SK-N-DZ (cell line): ENCODE measurements at places on chromosomes 2 and 18.

DNA sequence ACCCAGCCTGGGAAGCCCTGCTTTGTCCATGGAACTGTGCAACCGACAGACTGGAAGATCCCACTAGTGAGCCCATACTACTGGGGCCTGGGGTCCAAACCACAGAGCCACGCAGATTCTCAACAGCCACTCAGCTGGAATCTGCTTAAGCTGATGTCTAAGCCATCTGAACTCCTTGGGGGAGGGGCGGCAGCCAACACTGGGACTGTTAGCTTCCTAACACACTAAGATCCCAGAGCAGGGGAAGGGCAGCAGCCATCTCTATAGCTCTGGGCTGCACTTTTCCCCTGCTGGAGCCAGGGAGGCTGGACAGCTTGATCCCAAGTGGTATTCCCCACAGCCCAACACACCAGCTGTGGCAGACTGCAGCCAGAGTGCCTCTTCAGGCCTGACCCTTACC, 118.3 kb downstream of the RPRM start:
- no peak for DNase-seq

- no peak for DNase-seq
Observed at GRCh38 chr2:17873021-17873420, 5.4 kb upstream of the KCNS3 start.

GRCh38 chr2:100819370-100820272, at the start of gene NPAS2:
TSS of gene NPAS2 (plus strand) at chr2:100820139. CDS start at chr2:100904755, 84,616 bp downstream.
- DNase-seq: no peak

- no peak for DNase-seq
Observed at GRCh38 chr2:28486526-28486925, 9.3 kb upstream of the PLB1 start.

- no peak for DNase-seq
Observed at GRCh38 chr18:55513161-55513560, 74.8 kb downstream of the TCF4 start.

GRCh38 chr2:201158111-201158929, 24.6 kb upstream of the CASP10 start:
- DNase-seq: peak; percentile 84

- no peak for DNase-seq
Observed at GRCh38 chr18:36382854-36383253, 85.3 kb downstream of the FHOD3 start.

DNA sequence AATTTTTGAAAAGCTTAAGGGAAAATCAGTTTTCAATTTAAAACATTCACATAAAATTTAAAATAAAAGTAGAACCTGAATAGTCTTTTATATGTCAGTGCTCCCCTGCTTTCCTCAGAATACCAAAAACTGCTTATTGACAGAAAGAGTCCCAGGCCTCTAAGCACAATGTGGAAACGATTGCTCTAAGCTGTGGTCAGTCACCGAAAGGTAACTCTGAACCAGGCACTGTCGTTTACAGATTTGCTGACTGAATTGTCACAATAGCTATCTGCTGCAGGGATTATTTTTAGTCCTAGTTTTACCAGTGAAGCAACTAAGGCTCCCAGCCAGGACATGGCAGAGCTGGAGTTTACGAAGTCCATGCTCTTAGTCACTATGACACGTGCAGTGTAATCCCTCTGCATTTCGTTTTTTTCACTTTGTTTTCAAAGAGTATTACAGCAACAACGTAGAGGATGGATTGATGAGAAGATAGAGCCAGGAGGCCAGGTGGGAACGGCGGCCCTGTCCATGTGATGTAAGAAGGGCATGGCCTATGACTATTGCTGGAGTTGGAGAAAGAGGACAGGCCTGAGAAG, 28.1 kb upstream of the TMEM247 start:
- no peak for DNase-seq

DNA sequence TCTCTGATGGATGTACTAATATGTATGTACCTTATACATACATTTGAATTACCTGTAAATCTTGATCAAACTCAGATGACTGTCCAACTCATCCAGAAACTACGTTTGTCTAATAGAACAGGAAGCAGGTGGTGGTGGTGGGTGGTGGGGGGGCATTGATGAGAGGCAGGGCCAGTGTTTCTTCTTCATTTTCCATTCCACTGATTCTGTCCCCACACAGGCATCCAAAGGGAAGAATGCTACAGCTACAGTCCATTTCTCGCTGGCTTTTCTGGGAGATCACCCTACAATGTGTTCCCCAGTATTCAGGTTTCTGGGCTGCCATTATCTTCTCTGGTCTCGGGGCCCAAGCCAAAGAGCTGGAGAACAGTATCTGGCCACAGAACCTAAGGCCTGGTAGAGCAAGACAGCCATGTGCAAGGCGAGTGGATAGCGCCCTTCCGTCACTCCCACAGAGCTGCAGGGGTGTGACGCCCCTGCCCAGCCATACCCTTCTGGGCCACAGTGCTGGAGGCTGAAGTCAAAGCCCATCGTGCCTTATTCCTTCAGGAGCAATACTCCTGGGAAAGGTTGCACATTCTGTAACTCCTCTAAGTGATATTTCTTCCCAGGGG, 54.5 kb downstream of the BCL11A start:
- no peak for DNase-seq

- DNase-seq: no peak
Observed at GRCh38 chr2:12604341-12604740, 112.4 kb upstream of the TRIB2 start.

GRCh38 chr18:43012951-43013350, 102.5 kb downstream of the RIT2 start:
- DNase-seq: no peak

GRCh38 chr2:31236433-31237205, 2.7 kb downstream of the EHD3 start:
- DNase-seq: no peak

DNA sequence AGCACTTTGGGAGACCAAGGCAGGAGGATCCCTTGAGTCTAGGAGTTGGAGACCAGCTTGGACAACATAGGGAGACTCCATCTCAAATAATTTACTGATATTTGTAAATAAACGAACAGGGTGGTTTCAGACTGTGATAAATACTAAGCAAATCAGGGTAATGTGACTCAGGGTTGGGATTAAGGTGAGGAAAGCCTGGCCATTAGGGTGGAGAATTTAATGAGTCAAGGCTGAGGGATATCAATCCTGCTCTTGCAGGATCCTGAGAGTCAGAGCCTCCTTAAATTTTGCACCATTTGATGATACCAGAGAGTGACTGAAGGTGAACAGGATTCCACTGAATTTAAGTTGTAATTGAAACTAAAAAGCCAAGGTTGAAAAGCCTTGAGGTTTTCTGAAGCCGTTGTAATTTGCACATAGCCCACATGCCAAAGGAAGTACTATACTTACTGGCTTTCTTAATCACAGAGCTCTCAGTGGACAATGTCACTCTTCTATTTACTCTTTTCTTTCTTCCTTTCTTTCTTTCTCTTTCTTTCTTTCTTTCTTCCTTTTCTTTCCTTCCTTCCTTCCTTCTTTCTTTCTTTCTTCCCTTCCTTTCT, 28.6 kb upstream of the AP1S3 start:
- no peak for DNase-seq

GRCh38 chr18:41798879-41799278, 156.2 kb upstream of the PIK3C3 start:
- DNase-seq: no peak

GRCh38 chr18:32469190-32469651, 1.5 kb downstream of the GAREM1 start:
- peak; percentile 60 for DNase-seq

GRCh38 chr2:108325756-108326155, 37.1 kb downstream of the SULT1C2 start:
- DNase-seq: no peak

- DNase-seq: peak; percentile 52
Observed at GRCh38 chr2:29597035-29597434, 324.4 kb downstream of the ALK start.

DNA sequence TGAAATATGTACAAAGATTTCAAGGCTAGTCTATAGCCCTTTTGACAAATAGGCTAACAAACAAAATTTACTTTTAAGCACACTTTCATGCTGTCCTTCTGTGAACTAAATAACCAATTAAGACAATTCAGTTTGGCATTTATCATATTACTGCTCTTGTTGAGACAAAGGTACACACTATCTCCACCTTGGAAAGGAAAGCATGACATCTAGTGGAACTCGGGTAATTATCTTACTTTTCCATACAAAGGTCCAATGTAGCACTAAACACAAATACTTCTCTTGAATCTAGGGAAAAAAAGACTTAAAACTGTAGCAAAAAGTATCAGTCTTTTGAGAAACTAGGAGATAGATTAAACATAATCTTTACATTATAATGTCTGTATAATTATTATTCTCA, 125.0 kb upstream of the CD226 start:
- DNase-seq: peak; percentile 46

DNA sequence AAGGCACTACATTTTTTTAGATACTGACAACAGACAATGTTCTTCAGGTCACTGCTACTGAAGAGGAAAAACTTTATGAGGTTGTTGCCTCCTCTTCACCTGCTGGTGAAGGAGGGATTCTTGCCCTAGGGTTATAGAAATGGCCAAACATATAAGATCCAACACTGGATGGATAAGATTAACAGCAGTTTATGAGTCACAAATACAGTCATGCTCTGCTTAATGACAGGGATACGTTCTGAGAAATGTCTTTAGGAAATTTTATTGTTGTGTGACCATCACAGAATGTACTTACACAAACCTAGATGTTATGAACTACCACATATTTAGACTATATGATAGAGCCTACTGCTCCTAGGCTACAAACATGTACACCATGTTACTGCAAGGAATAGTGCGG, 57.4 kb upstream of the AMMECR1L start:
- DNase-seq: no peak

DNA sequence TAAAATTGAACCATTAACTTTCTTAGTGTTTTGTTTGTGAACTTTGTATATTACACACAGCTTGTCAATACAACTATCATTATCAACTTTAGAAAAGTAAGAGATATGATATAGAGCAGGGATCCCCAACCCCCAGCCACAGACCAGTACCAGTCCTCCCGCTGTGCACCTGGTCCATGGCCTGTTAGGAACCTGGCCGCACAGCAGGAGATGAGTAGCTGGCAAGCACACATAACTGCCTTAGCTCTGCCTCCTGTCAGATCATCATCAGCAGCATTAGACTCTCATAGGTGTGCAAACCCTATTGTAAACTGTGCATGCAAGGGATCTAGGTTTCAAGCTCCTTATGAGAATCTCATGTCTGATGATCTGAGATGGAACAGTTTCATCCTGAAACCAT, 491.0 kb upstream of the NXPH2 start:
- DNase-seq: no peak

GRCh38 chr2:6915399-6915798, 1.8 kb upstream of the RNF144A start:
- DNase-seq: no peak

DNA sequence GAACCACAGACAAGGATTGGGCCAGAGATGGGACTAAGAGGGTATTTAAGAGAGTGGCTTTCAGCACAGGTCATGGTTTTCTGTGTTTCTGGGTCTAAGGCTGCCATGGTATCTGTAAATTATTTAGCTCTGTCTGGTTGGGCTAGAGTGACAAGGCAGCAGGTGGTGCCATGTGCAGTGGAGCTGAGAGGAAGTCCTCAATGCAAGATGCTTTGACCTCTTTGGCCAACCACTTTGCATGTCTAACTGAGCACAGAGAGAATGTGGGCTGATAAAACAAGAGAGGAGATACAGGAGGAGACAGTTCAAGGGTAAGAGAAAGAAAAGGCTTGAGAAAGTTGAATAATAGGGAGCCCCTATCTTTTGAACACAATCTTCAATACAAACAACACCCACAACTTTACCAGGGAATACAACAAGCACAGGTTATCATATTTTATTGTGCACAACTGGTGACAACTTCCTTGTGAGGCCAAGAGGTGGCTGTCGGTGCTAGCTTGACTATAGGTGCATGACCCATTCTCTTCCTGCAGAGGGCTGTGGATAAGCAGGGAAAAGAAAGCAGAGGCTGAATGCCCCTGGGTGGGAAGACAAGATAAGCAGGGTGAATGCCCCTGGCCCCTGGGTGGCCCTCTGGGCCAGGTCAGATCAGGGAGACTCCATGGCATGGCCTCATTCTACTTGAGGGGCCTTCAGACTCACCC, 12.3 kb downstream of the FLACC1 start:
- no peak for DNase-seq

DNA sequence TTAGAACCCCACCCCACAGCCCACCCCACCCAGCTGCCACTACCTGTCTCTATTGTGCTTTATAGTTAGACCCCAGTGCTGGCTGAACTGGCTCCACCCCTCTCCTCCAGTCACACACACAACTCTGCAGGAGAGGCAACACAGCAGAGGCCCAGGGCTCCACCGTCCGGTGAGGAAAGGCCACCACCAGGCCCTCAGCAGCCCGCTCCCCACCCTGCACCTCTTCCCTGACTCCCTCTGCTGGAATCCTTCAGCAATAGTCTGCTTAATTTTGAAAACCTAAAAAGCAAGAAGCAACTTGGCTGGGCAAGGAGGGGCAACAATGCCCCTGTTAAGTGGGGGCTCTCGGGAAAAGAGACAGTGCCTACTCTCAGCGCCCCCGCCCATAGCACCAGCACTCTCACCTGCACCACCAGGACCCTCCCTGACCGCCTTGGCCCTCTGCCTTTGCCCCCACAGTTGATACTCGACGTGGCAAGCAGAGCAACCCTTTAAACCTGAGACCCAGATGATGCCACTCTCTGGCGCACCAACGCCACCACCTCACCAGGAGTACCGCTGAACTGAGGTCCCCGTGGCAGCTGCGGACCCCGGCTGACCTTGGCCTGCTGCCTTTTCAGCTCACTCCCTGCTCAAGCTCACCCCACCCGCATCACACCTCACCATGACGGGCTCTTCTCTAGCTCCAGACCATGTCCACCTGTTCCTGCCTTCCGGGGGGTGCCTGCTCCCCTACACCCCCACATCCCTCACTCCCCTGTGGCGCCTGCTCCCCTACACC, 45.7 kb downstream of the NDUFA10 start:
- DNase-seq: peak; percentile 56

DNA sequence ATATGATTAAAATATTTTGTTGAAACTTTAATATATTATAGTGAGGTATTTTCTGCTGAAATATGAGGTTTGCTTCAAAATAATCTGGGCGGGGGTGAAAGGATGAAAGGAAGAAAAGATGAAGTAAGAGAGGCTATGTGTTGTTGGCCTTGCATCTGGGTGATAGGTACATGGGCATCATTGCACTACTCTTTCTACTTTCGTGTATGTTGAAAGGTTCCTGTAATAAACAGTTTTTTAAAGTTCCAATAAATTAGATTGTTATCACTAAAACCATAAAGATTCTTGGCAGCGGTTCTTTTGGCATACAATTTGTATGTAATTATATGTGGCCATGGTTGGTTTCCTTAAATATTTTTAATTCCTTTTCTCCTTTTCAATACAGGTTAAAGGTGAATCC, 23.6 kb upstream of the MSH2 start:
- DNase-seq: no peak

GRCh38 chr18:22344908-22345670, 72.6 kb downstream of the CTAGE1 start:
- no peak for DNase-seq

GRCh38 chr2:221312634-221313033, 259.5 kb downstream of the EPHA4 start:
- DNase-seq: no peak

- DNase-seq: no peak
Observed at GRCh38 chr2:232235716-232236115, 142.8 kb upstream of the ALPP start.
